ENCODE measurements at places on chromosomes 5 and 9.

DNA sequence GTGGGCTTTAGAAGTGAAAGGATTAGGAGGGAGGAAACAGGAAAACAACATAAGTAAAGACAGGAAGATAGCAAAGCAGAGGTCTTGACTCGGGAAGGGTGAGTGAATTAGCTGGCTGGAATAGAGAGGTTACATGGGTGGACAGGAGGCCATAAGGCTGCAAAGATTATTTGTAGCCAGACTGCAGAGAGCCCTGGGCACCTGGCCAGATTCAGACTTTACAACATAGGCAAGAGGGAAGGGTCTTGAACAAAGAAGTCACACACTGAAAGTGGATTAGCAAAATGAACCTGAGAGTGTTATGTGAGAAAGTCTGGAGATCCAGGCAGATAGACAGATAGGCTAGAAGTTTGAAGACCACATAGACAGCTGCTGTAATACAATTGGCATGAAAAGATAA lies 29.7 kb upstream of the CER1 start:
- no peak for DNase-seq

DNA sequence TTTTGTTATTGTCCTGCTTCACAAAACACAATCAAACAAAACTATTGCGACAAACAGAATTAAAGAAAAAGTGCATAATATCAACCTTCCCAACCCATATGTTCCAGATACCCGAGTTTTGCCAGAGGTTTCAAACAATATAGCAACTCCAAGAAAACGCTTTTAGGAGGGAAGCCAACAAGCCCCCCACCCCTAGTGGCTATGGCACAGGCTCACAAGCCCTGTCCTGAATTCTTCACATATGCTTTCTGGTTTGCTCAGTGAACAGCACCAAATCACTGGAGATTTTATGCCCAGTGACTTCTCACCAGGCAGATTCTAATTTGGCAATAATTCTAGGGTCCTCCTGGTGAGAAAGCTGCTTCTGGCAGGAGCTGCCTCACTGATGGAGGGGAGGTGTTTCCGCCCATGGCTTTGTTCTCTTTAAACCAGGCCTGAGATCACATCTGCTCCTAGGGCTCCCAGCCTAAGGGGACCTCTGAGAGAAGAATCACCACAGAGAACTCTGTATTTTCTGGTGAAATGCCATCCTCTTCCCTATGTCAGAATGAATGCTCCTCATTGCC lies 1982.4 kb downstream of the EFNA5 start:
- DNase-seq: no peak

GRCh38 chr5:96200641-96201040 lies 232.4 kb downstream of the PCSK1 start:
- no peak for DNase-seq

DNA sequence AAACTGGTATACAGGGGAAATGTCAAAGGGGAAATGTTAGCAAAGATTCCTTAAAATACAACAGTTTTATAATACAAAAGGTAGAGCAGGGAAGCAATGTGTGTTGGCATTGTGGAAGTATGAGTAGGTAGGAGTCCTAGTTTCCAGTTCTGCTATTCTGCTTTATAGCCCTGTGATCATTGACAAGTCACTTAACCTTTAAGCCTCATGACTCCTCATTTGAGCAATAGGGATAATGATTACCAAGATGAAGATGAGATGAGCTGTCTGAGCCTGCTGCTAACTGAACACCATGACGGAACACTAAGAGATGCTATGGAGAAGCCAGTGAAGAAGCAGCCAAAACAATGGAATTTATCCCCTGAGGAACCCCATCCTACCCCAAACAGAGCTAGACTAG lies 251.7 kb downstream of the PAPPA start:
- no peak for DNase-seq

DNA sequence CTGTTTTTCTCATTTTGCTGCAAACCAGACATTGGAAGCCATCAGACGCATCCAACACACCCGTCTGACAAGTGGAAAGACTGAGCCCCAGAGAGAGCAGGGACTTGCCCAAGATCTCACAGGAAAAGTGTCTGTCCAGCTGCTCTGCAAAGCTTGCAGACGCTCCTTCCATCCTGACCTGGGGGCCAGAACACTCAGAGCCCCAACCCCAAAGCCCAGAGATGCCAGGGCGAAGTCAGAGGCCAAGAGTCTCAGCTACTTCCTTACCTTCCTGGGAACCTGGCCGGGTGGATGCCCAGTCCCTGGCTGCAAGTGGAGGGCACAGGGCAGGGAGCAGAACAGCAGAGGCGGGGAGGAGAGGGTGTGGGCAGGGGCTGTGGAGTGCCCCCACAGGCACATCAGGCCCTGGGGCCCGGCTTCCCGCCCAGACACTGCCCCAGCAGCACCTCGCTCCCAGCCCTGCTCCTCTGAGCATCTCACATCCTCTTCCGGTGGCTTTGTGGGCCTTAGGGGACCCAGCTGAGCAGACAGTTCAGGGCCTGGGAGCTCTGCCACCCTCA lies 9.7 kb upstream of the RALGDS start:
- DNase-seq: no peak

DNA sequence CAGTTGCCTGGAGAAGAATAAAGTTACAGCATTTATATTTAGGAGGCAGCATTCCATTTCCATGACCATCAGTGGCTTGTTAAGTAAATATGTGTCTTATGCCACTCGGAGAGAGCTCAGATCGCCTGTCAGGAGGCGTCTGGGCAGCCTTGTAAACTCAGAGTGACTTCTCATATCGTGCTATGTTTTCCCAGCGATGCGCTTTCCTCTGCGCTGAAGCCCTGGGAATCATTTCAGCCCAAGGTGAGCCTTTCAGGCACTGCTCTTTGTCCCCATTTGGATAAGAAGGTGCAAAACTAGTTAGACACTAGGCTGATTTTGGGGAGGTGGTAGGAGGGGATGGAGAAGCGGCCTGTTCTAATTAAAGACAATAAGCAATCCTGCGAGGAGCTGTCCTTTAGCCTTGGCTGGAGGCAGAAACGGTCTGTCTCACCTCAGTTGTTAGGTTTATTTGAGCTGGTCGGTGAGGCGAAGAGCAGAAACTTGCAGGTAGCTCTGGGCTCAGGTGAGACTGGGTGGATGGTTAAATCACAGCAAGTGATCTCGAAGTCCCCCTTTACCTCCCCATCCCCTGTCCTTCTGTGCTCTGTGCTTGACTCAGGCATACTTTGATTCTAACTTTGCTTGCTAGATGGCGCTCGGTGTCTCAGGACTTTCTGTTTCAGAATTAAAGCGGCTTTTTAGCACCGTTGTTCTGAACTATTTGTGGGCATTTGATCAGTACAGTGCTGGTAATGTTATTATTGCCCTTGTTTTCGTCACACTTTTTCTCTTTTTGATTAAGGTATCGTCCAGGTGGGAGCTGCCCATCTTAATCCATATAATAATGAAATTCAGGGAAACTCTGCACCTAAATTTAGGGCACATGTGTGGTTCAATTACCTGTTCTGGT lies 24.6 kb downstream of the NR2F1 start:
- DNase-seq: peak; percentile 82

GRCh38 chr5:123203105-123203800 lies 114.2 kb downstream of the PRDM6 start:
- no peak for DNase-seq

GRCh38 chr5:123696921-123697341 lies 185.0 kb downstream of the CSNK1G3 start:
- no peak for DNase-seq

DNA sequence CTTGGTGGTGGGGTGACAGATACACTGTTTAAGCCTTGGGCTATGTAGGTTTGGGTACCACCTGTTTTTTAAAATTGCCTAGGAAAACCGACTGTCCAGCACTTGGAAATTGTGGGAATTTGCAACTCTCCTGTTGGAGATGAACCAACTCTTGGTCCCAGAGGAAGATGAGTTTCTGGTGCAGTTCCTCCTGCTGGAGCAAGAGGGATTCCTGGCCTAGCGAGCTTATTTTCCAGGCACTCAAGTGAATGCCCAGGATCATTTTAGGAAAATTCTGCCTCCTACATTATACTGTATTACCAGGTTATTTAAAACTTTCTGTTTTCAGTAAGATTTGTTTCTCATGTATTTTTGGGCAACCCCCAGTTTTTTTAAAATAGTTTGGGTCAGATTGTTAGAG lies 33.7 kb downstream of the AP3S1 start:
- no peak for DNase-seq

DNA sequence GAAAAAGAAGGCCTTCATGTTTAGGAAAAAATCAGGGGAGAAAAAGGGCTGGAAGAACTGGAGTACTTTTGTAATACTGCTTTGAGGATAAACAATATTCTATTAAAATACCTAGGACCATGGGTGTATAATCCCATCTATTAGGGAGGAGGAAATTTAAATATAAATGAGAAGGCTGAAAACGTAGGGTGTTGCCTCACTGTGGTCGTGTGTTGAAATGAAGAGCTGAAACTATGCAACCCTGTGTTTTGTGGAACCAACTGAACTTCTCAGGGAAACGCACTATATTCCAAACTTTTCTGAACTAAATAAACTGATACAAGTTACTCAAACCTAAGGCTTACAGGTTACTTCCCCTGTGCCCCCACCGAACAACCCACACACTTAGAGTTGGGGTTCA lies 4.5 kb upstream of the CNTLN start:
- no peak for DNase-seq

- no peak for DNase-seq
Observed at GRCh38 chr9:129220771-129221170, 42.7 kb upstream of the IER5L start.

- DNase-seq: no peak
Observed at GRCh38 chr9:117815315-117815714, 111.1 kb downstream of the TLR4 start.

GRCh38 chr9:38696999-38697398 lies 22.9 kb downstream of the FAM240B start:
- no peak for DNase-seq

DNA sequence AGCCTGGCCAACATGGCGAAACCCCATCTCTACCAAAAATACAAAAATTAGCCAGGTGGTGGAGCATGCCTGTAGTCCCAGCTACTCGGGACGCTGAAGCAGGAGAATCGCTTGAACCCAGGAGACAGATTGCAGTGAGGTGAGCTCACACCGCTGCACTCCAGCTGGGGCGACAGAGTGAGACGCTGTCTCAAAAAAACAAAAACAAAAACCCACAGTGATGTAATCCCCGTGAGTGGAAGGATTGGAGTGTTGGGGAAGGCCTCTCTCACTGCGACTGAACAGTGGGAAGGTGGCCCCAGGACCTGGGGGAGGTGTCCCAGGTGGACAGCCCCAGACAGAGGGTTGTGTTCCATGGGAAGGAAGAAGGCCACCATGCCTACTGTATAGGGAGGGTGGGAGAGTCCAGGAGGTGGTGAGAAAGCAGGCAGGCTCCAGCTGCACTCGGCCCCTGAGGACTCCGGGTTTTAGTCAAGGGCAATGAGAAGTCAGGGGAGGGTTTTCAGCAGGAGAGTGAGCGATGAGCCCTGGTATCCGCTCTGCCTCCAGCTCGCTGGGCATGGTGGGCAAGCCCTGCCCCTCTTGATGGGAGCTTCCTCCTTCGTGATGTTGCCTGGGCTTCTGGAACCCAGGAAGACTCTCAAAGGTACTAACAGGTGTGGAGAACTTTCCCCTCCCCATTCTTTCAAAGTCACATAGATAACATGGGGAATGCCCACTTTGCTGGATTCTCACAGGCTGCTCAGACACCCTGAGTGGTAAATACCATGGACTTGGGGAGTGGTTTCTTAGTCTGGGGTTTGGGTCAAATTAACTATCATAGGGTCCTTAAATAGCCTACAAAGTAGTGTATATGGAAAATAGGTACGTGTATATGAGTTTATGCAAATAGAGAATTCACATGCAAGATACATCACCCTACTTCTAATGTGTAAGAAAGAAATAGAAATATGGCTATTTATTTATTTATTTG lies 74.7 kb downstream of the PPARGC1B start:
- DNase-seq: no peak

DNA sequence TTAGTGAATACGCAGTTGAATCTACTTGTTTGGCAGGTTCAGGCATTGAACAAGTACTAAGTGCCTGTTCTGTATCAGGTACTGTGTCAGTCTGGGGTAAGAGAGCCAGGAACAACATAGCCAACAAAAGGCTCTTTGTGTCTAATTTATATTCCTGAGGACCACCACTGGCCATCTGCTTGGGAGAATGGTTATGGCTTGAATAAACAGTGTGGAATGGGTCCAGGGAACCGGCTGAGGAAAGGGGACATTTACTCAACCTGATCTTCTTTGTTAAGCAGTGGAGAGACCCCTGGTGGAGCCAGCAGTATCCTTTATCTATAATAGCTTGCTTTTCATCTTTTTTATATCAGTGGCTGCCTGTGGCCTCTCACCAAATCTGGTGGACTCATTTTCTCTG lies 38.6 kb downstream of the EXOSC2 start:
- DNase-seq: peak; percentile 26

DNA sequence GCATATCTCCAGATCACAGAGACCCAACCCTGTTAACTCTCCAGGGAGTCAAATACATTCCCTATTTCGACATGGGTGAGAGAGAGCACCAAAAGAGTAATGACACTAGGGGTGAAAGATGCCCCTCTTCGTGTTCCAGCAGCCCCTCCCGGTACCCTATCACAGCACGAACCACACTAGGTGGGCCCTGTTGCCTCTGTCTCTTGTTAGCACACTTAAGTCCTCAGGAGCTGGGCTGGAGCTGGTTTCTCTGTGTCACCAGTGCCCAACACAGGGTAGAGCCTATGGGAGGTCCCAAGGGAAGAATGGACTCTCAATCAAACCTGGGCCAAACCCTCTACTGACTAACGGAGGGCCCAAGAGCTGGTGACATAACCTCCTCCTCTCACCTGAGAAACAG lies 1.2 kb downstream of the CDK20 start:
- DNase-seq: no peak
